Astrocyte of the spinal cord (primary cell): ENCODE measurements at places on chromosomes 11 and 22.
A peak's percentile ranks its signal among the peaks of the same experiment; 100 is the strongest.

GRCh38 chr11:789943-790342, at the start of gene CEND1:
CEND1 (minus strand) TSS chr11:790090; CDS start chr11:788576, 1,514 bp downstream.
- peak; percentile 38 for DNase-seq

DNA sequence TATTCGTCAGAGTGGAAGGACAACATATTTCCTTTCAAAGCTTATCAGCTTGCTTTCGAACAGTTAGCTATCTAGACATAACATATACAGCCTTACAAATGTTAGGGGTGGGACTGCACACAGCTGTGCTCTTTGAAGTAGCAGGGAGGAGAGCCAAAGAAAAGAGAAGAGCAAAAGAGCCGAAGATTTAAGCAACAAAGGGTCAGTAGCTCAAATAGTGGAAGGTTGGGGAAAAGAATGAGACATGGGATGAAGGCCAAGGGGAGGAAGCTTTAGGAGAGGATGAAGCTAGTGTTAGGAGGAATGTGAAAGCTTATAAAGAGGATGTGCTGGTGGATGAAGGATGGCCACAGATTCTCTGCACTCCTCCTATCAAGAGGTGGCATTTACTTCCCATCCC, 31.8 kb upstream of the IGSF22 start:
- peak; percentile 46 for DNase-seq

- DNase-seq: no peak
These were observed 15.3 kb upstream of the POLA2 start for GRCh38 chr11:65246506-65246905.

GRCh38 chr11:117412653-117413275, 85.1 kb downstream of the CEP164 start:
- DNase-seq: no peak

DNA sequence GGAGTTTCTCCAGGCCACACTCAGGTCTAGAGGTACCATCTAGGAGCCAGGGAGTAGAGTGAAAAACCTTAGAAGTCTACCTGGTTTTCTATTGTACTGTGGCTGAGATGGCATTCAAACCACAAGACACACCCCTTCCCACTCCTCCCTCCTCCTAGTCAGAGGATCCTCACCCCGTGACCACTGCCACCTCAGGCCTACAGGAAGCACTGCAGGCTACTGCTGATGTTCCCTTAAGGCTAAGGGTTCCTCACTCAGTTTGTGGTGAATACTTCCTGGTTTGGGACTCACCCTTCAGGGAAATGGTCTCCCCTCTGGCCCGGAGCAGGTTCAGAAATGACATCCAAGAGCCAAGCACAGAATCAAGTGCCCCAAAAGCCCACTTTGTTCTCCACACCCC, 1293.9 kb downstream of the JRKL start:
- no peak for DNase-seq

GRCh38 chr22:27723708-27724107, 77.8 kb downstream of the MN1 start:
- DNase-seq: no peak

- DNase-seq: no peak
These were observed 39.4 kb downstream of the SBF1 start for GRCh38 chr22:50435291-50436014.
